ENCODE measurements at places on chromosomes 1 and 21. TPM values are rescaled to one million over a fixed set of nuclear protein-coding genes. Genes with fewer than 3 reads are reported as not detected.

GRCh38 chr21:46122758-46123683 lies 25.1 kb downstream of the COL6A2 start:
- no peaks in the 10 kb centered on the region for H3K4me1 ChIP-seq
- H3K4me3 ChIP-seq = no peak overlapping the region
- H3K27ac ChIP-seq = no peak overlapping the region
- DNase-seq = no peak
- no peaks in the 10 kb centered on the region for H3K27me3 ChIP-seq

FBXO28 gene
- 36.8 TPM for total RNA-seq

MYBPH gene
- not detected for total RNA-seq

- no peaks in the 10 kb centered on the region for H3K4me1 ChIP-seq
- H3K4me3 ChIP-seq = no peak overlapping the region
- H3K36me3 ChIP-seq = no peaks in the 10 kb centered on the region
- DNase-seq = no peak
These were observed 125.8 kb downstream of the PCBP3 start for GRCh38 chr21:45769294-45769693.

LORICRIN gene
- total RNA-seq = not detected

- no peaks in the 10 kb centered on the region for H3K4me1 ChIP-seq
- no peaks in the 10 kb centered on the region for H3K36me3 ChIP-seq
- DNase-seq = no peak
- H3K27me3 ChIP-seq = no peaks in the 10 kb centered on the region
These were observed 964.6 kb upstream of the B3GALT2 start for GRCh38 chr1:194151056-194151455.

GRCh38 chr1:177571485-177572076 lies 398.3 kb downstream of the SEC16B start:
- no peak for DNase-seq
- no peak overlapping the region for H3K27ac ChIP-seq
- H3K27me3 ChIP-seq = no peaks in the 10 kb centered on the region
- no peaks in the 10 kb centered on the region for H3K36me3 ChIP-seq
- no peak overlapping the region for H3K4me3 ChIP-seq
- H3K4me1 ChIP-seq = peaks cover 15% of the 10 kb centered on the region

DNA sequence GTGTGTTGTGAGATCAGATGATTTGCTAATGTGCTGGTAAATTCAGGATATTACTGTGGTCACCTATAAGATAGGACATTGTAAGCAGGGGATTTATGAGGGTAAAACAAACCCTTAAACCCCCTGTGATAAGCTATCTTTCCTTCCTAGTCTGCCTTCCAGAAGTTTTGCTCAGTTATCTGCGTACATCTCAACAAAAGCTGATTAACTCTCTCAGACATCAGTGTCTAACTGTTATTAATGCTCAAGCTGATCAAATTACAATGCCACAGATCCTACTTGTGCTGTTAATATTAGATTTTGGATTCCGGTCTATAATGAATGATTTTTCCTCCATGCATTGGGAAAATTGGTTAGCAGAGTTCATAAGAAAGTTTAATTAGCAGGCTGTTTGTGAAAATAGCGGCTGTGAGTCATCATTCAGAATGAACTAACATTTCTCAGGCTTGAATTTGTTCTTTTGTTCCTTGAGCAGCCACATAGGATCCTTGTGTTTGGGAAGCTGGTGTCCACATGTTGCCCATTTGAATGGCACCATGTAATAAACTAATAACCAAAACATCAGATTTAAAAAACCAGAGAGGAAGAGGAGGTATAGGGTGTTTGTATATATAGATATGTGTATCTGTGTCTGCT lies 48.7 kb downstream of the ELAVL4 start:
- H3K36me3 ChIP-seq = no peaks in the 10 kb centered on the region
- DNase-seq = no peak
- no peak overlapping the region for H3K27ac ChIP-seq

DNA sequence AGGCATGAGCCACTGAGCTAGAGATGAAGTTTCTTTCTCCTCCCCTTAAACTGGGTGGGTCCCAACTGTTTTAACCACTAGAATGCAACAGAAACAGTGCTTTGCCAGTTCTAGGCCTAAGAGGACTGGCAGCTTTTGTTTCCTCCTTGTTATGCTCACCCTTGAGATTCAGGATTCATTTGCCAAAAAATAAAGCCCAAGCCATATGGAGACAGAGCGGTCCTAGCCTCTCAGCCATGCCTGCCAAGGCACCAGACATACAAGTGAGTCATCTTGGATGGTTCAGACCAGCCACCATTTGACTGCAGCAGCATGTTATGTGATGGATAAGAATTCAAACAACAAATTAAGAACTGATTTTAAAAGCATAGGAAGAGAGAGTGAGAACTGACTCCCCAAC lies 38.1 kb upstream of the STUM start:
- no peaks in the 10 kb centered on the region for H3K36me3 ChIP-seq
- DNase-seq = no peak
- H3K4me3 ChIP-seq = no peak overlapping the region
- H3K27me3 ChIP-seq = peaks cover 27% of the 10 kb centered on the region
- H3K4me1 ChIP-seq = no peaks in the 10 kb centered on the region
- no peak overlapping the region for H3K27ac ChIP-seq

DNA sequence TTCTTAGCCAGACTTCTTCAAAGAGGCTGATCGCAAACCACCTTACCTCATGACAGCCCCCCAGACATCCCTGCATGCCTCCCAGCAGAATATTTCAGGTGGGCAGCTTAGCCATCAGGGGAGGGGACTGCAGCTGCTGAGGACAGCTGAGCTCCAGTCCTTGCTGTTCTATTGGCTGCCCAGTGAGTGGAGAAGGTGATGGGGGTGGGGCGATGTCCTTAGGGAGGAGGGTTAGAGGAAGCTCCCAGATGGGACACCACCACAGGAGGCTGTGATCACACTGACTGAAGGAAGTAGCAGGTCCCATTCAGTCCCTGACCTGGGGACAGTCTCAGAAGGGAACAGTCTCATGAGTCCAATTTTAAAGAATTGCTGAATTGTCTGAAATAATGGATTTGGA lies 38.3 kb downstream of the GJA5 start:
- H3K27me3 ChIP-seq = no peaks in the 10 kb centered on the region
- peaks cover 30% of the 10 kb centered on the region for H3K4me1 ChIP-seq
- no peak overlapping the region for H3K27ac ChIP-seq
- H3K4me3 ChIP-seq = no peak overlapping the region
- peak; percentile 56 for DNase-seq

EDEM3 gene
- 10.6 TPM for total RNA-seq

DNA sequence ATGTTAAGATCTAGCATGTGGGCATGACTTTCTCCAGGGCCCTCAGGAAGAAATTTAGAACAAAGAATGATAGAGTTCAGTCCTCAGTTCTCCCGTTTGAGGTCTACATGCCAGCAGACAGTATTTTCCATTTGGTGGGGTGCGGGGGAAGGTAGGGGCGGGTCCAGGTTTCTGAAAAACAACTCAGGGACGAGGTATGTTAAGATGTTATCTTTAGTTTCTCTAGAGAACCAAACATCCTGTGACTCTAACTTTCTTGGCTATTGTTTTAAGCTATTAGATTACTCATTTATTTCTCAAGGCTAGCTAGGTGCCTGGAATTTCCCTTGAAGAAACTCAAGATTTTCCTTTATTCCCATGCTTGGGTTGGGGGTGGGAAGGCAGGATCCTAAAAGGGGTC lies 42.3 kb upstream of the SYT14 start:
- DNase-seq = no peak
- no peak overlapping the region for H3K4me3 ChIP-seq
- H3K27me3 ChIP-seq = no peaks in the 10 kb centered on the region
- H3K36me3 ChIP-seq = no peaks in the 10 kb centered on the region
- H3K4me1 ChIP-seq = no peaks in the 10 kb centered on the region

JUN gene
- total RNA-seq = 21.4 TPM

DNA sequence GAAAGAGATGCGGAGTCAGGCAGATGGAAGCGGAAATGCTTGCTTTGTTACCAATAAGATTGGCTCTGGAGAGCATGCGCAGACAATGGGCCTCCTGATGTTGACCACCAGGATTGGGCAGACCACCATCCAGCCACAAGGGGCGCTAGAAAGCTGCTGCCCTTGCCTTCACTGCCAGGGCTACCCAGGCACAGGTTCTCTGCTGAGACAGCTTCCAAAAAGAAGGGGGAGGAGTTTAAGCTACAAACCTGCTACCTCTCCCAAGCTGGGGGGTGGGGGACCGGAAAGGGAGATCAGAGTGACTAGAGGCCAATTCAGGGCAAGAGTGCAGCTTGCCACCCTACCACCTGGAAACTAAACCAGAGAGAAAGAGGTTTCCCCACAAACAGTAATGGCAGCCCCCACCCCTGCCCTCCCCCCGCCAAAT lies 369.7 kb downstream of the RRAGC start:
- no peak overlapping the region for H3K4me3 ChIP-seq
- H3K4me1 ChIP-seq = peaks cover 55% of the 10 kb centered on the region
- H3K27ac ChIP-seq = peak overlapping the region; percentile 92
- peaks cover 7% of the 10 kb centered on the region for H3K36me3 ChIP-seq
- no peaks in the 10 kb centered on the region for H3K27me3 ChIP-seq

DNM3 gene
- 1.9 TPM for total RNA-seq

DNA sequence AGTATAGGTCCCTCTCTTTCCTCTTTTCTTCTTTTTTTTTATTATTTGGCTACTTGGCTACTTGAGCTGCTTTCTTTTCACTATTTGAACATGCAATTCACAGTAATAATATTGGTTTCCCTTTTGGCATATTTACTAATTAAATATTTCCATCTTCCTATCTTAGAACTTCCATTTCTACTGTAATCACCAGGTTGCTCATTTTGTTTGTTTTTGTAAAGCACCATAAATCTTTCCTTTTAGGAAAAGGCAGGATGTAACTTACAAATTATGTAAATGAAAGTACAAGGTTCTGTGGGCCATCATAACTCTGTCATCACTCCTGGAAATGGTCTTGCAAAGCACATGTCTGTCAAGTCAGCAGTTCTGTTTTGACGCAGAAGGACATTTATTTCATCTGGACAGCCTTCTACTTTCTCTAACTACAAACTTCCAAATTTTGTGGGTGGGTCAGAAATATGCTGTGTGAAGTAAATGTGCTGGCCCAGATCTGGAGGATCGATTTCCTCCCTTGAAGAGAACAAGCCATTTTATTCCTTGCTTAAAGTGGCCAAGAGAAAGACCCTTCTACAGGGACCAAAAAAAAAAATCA lies 71.7 kb upstream of the TNFSF18 start:
- H3K4me3 ChIP-seq = no peak overlapping the region
- no peaks in the 10 kb centered on the region for H3K36me3 ChIP-seq
- H3K27ac ChIP-seq = peak overlapping the region; percentile 88
- H3K27me3 ChIP-seq = no peaks in the 10 kb centered on the region

CATSPERE gene
- total RNA-seq = 0.30 TPM

- H3K4me3 ChIP-seq = no peak overlapping the region
- H3K4me1 ChIP-seq = no peaks in the 10 kb centered on the region
- no peak for DNase-seq
- no peak overlapping the region for H3K27ac ChIP-seq
- H3K36me3 ChIP-seq = peaks cover 15% of the 10 kb centered on the region
These were observed 57.9 kb upstream of the FMOD start for GRCh38 chr1:203408486-203409481.

DNA sequence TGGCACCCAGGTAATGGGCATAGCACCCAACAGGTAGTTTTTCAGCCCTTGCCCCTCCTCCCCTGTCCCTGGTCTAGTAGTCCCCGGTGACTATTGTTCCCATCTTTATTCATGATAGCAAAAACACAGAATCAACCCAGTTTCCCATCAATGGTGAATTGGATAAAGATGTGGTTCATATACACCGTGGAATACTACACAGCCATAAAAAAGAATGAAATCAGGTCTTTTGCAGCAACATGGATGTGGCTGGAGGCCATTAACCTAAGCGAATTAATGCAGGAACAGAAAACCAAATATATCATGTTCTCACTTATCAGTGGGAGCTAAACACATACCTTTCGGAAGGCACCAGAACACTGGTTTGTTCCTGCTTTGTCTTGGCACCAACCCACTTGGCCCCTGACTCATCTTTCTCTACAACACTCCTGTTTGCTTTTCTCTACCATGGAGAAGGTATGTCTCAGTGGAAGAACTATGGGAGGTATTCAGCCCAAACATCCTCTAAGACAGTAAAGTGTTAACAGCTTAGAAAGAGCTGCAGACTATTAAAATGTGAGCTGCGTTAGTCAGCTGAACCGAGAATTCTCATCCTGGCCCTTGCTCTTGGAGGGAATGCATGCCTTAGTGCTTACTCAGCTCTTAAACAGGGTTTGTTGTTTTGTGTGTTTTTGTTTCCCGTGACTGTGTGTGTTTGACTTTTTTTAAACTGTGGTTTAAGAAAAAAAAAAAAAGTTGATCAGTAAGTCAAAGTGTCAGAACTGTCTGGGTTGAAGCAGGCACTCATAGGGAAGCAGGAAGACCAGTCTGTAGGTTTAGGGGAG lies 203.0 kb downstream of the TOMM20 start:
- H3K27ac ChIP-seq = peak overlapping the region; percentile 76
- H3K4me3 ChIP-seq = no peak overlapping the region
- peaks cover 6% of the 10 kb centered on the region for H3K27me3 ChIP-seq
- DNase-seq = no peak

DNA sequence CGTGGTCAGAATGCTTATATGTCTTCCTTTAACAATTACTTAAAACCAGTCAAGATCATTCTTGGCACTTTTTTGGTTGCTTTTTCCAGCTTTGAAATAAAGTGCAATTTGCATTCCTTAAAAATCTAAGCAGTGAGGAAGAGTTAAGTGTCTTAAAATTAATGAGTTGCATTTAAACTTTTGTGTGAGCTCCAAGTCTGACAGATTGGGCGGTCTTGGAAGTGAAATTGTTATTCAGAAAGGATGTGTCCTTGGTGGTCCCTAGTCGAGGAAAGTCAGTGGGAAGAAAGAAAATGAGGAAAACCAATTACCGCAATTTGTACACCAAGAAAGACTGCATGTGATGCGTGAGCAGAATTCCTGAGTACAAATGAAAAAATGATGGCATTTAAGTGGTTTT lies 132.5 kb downstream of the HHIPL2 start:
- H3K36me3 ChIP-seq = no peaks in the 10 kb centered on the region
- H3K27me3 ChIP-seq = no peaks in the 10 kb centered on the region
- no peaks in the 10 kb centered on the region for H3K4me1 ChIP-seq

- no peaks in the 10 kb centered on the region for H3K36me3 ChIP-seq
- H3K27ac ChIP-seq = no peak overlapping the region
- DNase-seq = no peak
- H3K27me3 ChIP-seq = peaks cover 16% of the 10 kb centered on the region
- peaks cover 27% of the 10 kb centered on the region for H3K4me1 ChIP-seq
These were observed 1.5 kb downstream of the EDEM3 start for GRCh38 chr1:184753117-184753516.

- no peak for DNase-seq
- no peak overlapping the region for H3K27ac ChIP-seq
- H3K4me1 ChIP-seq = peaks cover 7% of the 10 kb centered on the region
- no peaks in the 10 kb centered on the region for H3K27me3 ChIP-seq
- no peaks in the 10 kb centered on the region for H3K36me3 ChIP-seq
- H3K4me3 ChIP-seq = no peak overlapping the region
These were observed 35.6 kb upstream of the RNPC3 start for GRCh38 chr1:103489935-103490334.

- no peaks in the 10 kb centered on the region for H3K36me3 ChIP-seq
- no peak overlapping the region for H3K4me3 ChIP-seq
- DNase-seq = peak; percentile 73
These were observed 2.9 kb downstream of the C1QA start for GRCh38 chr1:22639286-22639685.

C1orf210 gene
- total RNA-seq = 11.7 TPM

All from WTC11 (cell line).